ENCODE measurements at places on chromosomes 6 and 20.

DNA sequence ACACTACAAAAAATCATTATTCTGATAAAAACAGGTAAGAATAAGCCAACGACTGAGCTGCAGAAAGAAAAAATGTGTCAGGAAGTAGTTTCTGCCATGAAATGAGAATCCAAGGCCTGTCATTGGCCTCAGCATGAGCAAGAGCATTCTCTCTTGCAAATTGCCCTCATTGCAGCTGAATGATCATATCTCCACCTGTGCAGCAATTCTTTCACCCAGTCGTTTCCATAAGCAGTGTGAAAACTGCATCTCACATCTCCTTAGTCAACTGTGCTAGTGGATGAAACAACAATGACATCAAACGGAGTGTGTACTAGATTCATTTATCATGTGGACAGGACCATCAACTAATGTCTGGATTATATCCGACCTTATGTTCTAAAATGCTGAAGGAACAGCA lies 88.2 kb upstream of the STXBP5 start:
- DNase-seq: no peak

- peak; percentile 14 for DNase-seq
Observed at GRCh38 chr6:107657755-107658461, 166.2 kb downstream of the SCML4 start.

GRCh38 chr6:11496152-11497060 lies 41.1 kb upstream of the TMEM170B start:
- peak; percentile 61 for DNase-seq

- DNase-seq: no peak
Observed at GRCh38 chr6:146914489-146915483, 289.4 kb upstream of the STXBP5 start.

- no peak for DNase-seq
Observed at GRCh38 chr6:110329714-110330436, 28.3 kb downstream of the METTL24 start.
